Pancreas (tissue), 10 donors: ENCODE measurements at places on chromosomes 2 and 18.
A peak's percentile ranks its signal among the peaks of the same experiment; 100 is the strongest.

DNA sequence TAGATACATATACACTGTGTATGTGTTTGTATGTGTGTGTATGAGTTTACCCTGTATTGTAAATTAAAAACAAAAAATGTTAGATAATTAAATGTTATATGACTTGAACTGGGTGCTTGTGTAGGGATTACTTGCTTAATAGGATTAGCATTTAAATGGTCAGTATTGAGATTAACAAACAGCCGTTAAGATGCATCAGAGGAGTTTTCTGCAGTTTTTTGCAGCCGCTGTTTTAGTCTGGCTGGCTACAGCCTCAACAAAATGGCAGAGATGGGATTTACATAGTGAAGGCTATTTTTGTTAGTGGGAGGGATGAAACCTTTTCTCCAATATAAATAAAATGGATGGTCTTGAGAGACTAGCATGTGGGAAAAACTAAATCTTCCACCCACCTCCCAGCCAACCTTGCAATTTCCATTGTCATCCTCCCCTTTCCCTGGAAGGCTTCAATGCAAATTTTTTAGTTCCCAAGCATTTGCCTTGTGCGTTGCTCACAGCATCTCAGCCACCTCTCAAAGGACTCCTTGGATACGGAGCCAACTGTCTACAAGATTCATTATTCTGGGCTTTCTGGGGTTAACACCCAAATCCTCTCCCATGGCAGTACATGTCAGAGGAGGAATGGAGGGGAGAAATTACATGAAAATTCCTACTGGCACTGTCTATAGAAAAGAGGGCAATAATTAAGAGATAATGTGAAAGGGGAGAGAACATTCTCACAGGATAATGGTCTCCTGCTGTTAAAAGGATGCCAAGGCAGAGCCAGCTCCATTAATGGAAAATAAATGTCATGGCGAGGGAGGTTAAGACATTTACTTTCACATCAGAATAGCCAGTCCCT lies 351.9 kb downstream of the CDH2 start:
- no peak overlapping the region for H3K27ac ChIP-seq
- no peaks in the 10 kb centered on the region for H3K4me1 ChIP-seq
- H3K36me3 ChIP-seq, result no peaks in the 10 kb centered on the region
- H3K27me3 ChIP-seq, result no peaks in the 10 kb centered on the region

DNA sequence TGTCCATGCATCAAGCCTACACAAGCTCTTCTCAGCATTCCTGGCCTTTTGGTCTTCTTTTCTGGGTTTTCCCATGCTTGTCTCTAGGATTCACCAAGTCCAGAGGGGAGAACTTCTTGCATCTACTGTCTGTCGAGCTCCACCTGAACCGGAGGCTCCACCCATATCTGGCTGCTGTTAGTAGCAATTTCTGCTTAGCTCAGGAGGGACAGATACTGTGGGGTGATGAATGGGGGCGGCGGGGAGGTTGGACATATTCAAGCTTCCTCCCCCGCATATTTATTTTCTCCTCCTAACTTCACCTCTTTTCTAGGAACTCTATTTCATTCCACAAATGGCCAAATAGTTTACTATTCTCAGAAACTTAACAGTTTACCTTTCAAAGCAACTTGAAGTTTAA lies 163.5 kb downstream of the PTH2R start:
- H3K27ac ChIP-seq, result no peak overlapping the region
- H3K4me1 ChIP-seq, result no peaks in the 10 kb centered on the region
- DNase-seq, result no peak
- H3K27me3 ChIP-seq, result no peaks in the 10 kb centered on the region

DNA sequence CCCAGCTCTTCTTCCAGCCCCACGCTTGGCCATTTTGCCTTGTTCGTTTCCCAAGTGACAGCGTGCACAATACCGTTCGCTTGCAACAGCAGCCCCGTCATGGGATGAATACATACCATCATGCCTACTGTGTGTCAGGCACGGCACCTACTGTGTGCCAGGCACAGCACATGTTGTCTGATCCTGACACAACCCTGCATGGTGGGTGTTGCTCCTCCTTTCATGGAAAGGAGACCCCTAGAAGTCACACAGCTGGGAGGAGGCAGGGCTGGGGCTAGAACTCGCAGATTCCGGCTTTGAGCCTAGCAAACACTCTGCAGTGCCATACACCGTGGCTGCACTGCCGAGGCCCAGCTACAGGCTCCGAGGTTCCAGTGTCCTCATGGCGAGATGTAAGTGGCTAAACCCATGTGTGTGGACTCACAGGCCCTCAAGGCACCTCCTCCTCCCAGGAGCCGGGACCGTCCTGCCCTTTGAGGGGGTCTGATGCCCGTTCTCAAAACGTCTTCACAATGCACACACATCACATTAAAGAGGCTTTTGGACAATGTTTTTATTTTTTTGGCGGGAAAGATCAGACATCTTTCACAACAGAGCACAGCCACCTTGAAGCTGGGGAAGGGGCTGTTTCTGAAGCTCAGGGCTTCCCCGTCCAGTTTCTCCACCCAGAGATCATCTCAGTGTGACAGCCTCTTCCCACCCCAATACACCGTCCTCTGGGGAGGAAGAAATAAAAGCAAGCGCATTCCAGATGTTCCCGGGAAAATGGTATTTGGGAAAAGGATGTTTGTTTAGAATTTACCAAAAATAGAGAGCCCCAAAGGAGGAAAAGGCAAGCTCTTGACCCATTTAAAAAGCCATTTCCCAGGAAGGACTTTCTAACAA lies 64.9 kb downstream of the HS1BP3 start:
- H3K4me3 ChIP-seq, result no peak overlapping the region
- no peaks in the 10 kb centered on the region for H3K27me3 ChIP-seq
- no peak for DNase-seq
- peaks cover 8% of the 10 kb centered on the region for H3K4me1 ChIP-seq
- H3K27ac ChIP-seq, result no peak overlapping the region

GRCh38 chr2:9423922-9424272 lies 443 bp downstream of the CPSF3 start:
- no peaks in the 10 kb centered on the region for H3K36me3 ChIP-seq
- no peaks in the 10 kb centered on the region for H3K27me3 ChIP-seq
- no peak for DNase-seq
- H3K27ac ChIP-seq, result peak overlapping the region; percentile 57
- H3K4me1 ChIP-seq, result peaks cover 6% of the 10 kb centered on the region

- H3K4me3 ChIP-seq, result no peak overlapping the region
- no peaks in the 10 kb centered on the region for H3K4me1 ChIP-seq
- H3K27me3 ChIP-seq, result no peaks in the 10 kb centered on the region
- no peak overlapping the region for H3K27ac ChIP-seq
- peak; percentile 26 for DNase-seq
Observed at GRCh38 chr2:111698743-111699554, 185.0 kb downstream of the ANAPC1 start.

- H3K27me3 ChIP-seq, result no peaks in the 10 kb centered on the region
- no peak overlapping the region for H3K27ac ChIP-seq
- no peaks in the 10 kb centered on the region for H3K36me3 ChIP-seq
Observed at GRCh38 chr2:233075966-233076339, 15.8 kb downstream of the INPP5D start.

DNA sequence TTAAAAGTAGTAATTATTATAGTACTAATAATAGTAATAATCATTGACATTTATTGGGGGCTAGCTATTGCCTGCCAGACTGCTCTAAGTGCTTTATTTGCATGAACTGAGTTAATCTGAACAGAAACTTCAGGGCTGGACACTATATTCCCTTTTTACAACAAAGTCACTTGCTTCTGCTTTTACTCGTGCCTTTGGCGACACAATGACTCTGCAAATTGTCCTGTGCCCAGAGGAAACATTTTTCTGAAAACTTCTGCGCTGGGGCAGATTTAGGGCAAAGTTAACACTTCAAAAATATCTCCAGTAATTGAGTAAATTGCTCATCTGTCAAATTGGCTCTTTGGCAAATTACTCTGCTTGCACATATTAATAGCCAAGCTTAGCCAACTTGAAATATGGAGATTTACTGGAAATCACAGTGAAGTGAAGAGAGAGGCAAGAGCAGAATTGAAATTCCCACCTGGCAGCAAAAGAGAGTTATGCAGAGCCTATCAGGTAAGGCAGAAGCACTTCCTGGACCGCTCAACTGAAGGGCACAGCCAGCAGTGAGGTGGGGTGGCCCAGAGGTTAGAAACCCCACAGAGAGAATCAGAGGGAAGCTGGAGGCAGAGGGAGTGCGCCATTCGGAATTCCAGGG lies 36.3 kb downstream of the BMP10 start:
- H3K27me3 ChIP-seq, result no peaks in the 10 kb centered on the region
- H3K36me3 ChIP-seq, result no peaks in the 10 kb centered on the region
- no peak overlapping the region for H3K4me3 ChIP-seq
- no peak overlapping the region for H3K27ac ChIP-seq
- H3K4me1 ChIP-seq, result no peaks in the 10 kb centered on the region

- H3K4me3 ChIP-seq, result no peak overlapping the region
- no peaks in the 10 kb centered on the region for H3K4me1 ChIP-seq
- no peak for DNase-seq
- no peaks in the 10 kb centered on the region for H3K27me3 ChIP-seq
Observed at GRCh38 chr18:21313576-21313975, 71.5 kb downstream of the GREB1L start.

DNA sequence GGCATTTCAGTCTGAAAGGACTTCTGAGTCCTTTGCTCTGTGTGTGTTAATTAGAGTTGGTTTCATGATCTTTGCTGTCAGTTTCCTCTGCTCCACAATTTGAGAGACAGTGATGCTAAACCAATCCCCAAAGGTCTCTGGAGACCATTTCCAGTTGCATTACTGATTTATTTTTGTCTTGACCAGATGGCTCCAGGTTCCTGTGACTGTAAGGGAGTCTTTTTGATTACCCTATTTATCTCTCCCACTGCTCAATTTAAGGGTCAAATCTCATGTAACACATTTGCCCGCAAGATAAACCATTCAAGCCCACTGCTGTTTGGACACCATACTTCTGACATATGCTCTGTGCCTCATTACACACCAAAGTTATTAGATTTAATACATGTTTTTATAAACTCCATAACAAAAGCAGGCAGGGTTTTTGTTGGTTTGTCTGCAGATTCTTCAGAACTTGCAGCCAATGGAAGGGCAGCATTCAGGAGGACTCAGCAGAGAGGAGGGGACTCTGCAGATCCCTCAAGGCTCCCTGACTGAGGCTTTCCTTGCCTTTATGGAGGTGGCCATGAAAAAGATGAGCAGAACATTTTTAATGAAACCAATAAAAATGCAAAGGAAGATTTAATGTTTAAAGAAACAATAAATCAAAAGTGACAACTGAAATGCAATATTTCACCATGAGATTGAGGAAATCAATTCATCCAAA lies 889.3 kb upstream of the CELF4 start:
- no peaks in the 10 kb centered on the region for H3K4me1 ChIP-seq
- no peak for DNase-seq
- no peak overlapping the region for H3K4me3 ChIP-seq

DNA sequence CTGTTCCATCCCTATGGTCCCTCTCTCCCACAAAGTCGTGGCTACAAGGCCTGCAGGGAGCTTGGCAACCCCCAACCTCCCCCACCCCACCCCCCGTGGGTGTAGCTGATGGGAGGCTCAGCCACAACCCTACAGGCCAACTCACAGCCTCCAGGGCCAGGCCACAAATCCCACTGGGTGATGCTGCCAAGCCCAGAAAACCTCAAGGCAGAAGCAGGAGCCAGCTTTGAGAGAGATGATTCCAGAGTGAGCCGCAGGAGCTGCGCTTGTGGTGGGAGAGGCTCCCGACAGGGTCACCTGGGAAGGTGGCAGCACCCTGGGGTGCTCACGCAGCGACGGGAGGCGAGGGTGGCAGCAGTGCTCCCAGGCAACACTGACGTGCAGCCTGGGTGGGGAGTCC lies 44.8 kb downstream of the ADCY3 start:
- H3K4me1 ChIP-seq, result no peaks in the 10 kb centered on the region
- H3K36me3 ChIP-seq, result no peaks in the 10 kb centered on the region
- H3K27ac ChIP-seq, result no peak overlapping the region
- H3K4me3 ChIP-seq, result no peak overlapping the region
- DNase-seq, result no peak

- no peaks in the 10 kb centered on the region for H3K27me3 ChIP-seq
- no peak overlapping the region for H3K27ac ChIP-seq
- no peaks in the 10 kb centered on the region for H3K36me3 ChIP-seq
- H3K4me1 ChIP-seq, result no peaks in the 10 kb centered on the region
- DNase-seq, result no peak
Observed at GRCh38 chr18:73827801-73828200, 319.8 kb downstream of the FBXO15 start.

GRCh38 chr2:79734518-79734917 lies 221.7 kb downstream of the CTNNA2 start:
- H3K27ac ChIP-seq, result no peak overlapping the region
- H3K36me3 ChIP-seq, result no peaks in the 10 kb centered on the region
- H3K27me3 ChIP-seq, result no peaks in the 10 kb centered on the region
- H3K4me3 ChIP-seq, result no peak overlapping the region
- DNase-seq, result no peak

- peak overlapping the region; percentile 79 for H3K4me3 ChIP-seq
- H3K4me1 ChIP-seq, result peaks cover 4% of the 10 kb centered on the region
- no peaks in the 10 kb centered on the region for H3K36me3 ChIP-seq
- no peaks in the 10 kb centered on the region for H3K27me3 ChIP-seq
Observed at GRCh38 chr2:127810156-127810618, 784 bp downstream of the WDR33 start.

DNA sequence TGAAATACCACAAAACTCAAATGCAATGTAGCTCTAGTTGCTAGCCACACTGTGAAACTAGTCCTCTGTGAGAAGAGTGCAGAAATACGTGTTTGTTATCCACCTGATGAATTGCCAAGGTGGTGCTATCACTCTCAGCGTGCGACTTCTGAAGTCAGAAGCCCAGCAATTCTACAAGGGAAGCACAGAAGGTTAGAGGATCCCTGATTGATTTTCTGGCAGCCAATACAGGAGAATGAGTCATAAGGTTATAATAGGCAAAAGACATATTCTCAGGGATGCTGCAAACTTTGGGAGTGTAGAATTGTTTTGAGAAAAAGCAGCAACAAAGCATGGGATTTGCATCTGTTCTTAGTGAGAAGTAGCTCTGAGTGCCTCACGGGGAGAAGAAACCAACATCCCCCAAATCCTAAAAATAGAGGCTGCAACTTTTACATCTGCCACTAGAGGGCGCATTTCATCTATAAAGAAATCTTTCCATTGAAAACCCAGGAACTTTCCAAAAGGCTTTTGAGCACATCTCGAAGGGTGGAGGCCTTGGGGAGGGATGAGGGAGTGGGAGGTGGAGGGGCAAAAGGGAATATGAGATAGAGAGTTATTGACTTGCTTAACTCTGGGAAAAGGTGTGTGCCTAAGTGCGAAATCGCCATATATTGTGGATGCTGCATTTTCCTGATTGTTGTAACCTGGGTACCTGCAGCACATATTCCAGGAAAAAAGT lies 78.0 kb downstream of the TMEM182 start:
- no peak overlapping the region for H3K4me3 ChIP-seq
- no peaks in the 10 kb centered on the region for H3K4me1 ChIP-seq
- DNase-seq, result no peak
- no peaks in the 10 kb centered on the region for H3K36me3 ChIP-seq
- H3K27ac ChIP-seq, result no peak overlapping the region

DNA sequence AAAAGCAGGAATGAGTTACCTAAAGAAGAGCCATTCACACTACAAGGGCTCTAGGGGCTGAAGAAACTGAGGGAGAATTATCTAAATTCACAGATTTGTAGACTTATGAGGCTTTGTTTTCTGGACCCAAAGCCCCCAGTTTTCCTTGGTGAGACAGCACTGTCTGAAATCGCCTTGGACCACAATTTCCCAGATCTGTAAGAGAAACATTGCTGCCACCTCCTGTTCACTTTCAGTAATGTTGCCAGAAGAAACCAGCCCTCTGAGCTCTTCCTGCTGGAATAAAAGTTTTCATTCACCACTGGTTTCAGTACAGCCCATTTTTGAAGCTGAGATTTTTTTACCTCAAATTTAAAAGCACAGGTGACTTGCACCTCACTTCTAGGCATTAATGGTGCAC lies 169.2 kb downstream of the CDH20 start:
- no peak overlapping the region for H3K27ac ChIP-seq
- peak; percentile 9 for DNase-seq
- no peaks in the 10 kb centered on the region for H3K27me3 ChIP-seq
- no peaks in the 10 kb centered on the region for H3K4me1 ChIP-seq
- H3K36me3 ChIP-seq, result no peaks in the 10 kb centered on the region
- H3K4me3 ChIP-seq, result no peak overlapping the region
